Muscle of leg (tissue), 16 donors: ENCODE measurements at places on chromosomes 5 and 9. TPM values are rescaled to one million over a fixed set of nuclear protein-coding genes. Genes with fewer than 3 reads are reported as not detected.

DNA sequence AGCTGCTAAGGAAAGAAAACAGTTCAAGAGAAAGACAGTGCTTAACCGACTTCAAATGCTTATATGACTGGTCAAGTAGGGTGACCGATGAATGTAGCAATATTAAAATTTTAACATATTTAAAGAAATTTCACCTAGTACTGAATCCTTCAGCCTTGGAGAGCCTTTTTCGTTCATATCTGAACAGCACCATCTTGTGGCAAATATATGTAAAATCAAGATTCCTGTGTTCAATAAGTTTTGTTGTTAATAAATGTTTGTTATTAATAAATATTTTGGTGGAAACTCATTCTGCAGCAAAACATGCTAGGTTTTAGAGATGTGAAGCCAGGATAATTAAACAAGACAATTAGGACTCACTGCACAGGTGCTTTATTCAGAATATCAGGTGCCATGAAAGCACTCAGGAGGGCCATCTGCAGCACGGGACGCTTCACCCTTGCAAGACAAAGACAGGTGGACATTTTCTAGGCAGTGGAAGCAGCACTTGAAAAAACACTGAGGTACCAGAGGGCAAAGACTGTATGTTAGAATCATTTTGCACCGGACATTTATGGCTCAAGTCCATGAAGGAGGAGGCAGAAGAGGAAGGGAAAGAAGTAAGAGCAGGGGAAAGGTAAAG lies 15.6 kb downstream of the TICAM2 start:
- H3K4me1 ChIP-seq, result peaks cover 2% of the 10 kb centered on the region
- no peaks in the 10 kb centered on the region for H3K27me3 ChIP-seq
- no peak overlapping the region for H3K4me3 ChIP-seq
- no peak for DNase-seq
- no peak overlapping the region for H3K27ac ChIP-seq
- H3K36me3 ChIP-seq, result no peaks in the 10 kb centered on the region

DNA sequence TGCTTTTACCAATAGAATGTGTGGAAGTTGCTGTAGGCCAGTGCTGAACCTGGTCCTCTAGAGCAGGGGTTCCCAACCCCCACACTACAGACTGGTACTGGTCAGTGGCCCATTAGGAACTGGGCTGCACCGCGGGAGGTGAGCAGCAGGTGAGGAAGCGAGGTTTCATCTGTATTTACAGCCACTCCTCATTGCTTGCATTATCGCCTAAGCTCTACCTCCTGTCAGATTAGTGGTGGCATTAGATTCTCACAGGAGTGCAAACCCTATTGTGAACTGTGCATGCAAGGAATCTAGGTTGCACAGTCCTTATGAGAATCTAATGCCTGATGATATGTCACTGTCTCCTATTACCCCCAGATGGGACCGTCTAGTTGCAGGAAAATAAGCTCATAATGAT lies 6.1 kb upstream of the CCDC152 start:
- H3K27me3 ChIP-seq, result no peaks in the 10 kb centered on the region
- no peak for DNase-seq
- no peaks in the 10 kb centered on the region for H3K4me1 ChIP-seq
- no peak overlapping the region for H3K4me3 ChIP-seq

GRCh38 chr5:53923961-53924360 lies 363.5 kb downstream of the NDUFS4 start:
- peak; percentile 69 for DNase-seq
- no peak overlapping the region for H3K4me3 ChIP-seq
- no peaks in the 10 kb centered on the region for H3K4me1 ChIP-seq
- H3K36me3 ChIP-seq, result no peaks in the 10 kb centered on the region
- H3K27ac ChIP-seq, result no peak overlapping the region
- H3K27me3 ChIP-seq, result no peaks in the 10 kb centered on the region

The SV2C gene
- polyA plus RNA-seq, result 0.01 TPM

DNA sequence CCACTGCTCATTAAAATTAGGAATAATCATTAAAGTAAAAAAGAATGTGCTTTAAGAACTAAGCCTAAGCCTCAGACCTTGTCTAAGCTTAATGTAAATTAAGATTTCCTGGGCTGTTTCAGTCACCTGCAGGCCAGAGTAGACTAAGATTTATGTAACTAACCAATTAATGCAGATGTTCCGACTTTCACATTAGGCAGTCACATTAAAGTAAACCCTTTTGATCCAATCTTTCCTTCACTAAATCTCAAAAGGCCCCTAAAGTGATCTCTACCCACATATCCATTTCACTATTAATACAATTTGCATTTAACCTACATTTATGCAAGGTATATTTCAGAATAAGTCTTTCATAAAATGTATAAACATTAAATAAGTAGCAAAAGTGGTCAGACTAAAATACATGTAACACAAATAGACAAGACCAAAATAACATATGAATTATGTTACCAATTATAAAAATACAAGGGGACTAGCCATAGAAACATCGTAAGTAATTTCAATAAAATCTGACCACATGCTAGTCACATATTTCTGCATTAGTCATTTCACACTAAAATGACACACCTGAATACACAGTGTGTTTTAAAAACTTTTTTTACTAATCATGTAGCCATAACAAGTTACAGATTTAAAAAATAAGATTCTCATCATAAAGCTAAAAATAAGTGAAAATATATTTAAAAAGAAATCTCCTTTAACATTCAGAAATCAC lies 7.7 kb downstream of the NR3C1 start:
- DNase-seq, result no peak
- no peaks in the 10 kb centered on the region for H3K27me3 ChIP-seq
- H3K27ac ChIP-seq, result no peak overlapping the region
- H3K4me1 ChIP-seq, result peaks cover 9% of the 10 kb centered on the region
- no peak overlapping the region for H3K4me3 ChIP-seq

GRCh38 chr9:118883411-118883810 lies 485.8 kb downstream of the BRINP1 start:
- no peaks in the 10 kb centered on the region for H3K27me3 ChIP-seq
- H3K27ac ChIP-seq, result no peak overlapping the region

GRCh38 chr5:110738503-110738811 lies 350 bp upstream of the SLC25A46 start:
- no peaks in the 10 kb centered on the region for H3K36me3 ChIP-seq
- peak overlapping the region; percentile 94 for H3K27ac ChIP-seq
- no peaks in the 10 kb centered on the region for H3K4me1 ChIP-seq
- DNase-seq, result no peak
- peak overlapping the region; percentile 96 for H3K4me3 ChIP-seq
